Stimulated activated CD8-positive, alpha-beta memory T cell treated with anti-CD3 and anti-CD28 coated beads, Interleukin-4, amount 100 ng/mL, for 4 hours (primary cell): ENCODE measurements at places on chromosomes 1 and 21.

DNA sequence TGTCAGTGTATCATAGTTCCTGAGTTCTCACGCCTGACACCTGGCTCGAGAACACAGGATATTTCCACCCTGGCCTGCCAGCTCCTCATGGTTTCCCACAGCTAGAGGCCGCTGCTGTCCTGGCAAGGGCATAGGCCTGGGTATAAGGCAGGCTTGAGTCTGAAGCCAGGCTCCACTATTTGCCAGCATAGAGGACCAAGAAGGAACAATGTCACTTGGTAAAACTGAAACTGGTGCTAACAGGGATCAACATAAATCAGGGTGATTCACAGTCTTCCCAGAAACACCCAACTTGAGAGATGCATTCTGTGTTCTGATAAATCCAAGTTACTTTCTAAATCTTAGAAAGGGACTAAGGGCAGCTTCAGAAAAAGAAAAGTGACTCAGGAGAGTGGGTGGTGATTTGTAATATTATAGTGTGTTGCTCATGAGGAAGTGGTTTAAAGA lies 6.9 kb upstream of the S100A2 start:
- DNase-seq = no peak

DNA sequence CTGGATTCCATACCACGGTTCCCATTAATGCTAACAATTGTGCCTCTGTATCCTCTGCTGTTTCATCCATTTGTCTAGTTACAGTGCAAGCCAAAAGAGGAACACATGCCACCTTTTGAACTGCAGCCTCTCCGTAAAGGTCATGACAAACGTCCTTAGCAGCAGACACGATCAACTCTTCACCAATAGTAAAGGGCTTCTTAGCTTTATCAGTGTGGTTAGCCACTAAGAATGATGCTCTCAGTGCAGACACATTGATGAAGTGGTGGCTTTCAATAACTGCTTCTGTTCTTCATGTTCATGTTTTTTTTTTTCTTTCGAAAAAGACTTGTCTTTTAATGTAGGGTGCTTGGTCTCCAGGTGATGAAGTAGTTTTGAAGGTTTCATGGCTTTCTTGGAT lies 14.3 kb downstream of the XPR1 start:
- no peak for DNase-seq

DNA sequence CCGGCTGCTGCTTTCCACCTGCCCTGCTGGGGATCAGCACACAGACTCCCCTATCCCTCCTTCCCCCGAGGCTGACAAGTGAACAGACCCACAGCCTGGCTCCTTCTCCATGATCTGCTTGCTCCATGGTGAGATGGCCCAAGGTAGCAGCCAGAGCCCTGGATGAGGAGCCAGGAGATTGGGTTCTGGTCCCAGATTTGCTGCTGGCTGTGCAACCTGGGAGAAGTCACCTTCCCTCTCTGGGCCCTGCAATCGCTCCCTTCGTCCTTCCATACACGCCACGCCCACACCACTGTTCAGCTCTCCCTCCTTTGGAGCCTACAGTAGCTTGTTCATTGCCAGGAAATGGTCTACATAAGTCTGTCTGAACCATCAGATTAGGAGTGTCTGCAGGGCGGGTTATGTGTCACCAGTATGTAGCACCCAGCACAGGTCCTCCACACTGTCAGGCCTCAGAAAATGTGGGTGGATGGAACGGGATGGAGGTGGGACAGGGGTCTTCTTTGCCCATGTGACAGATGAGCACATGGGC lies 9.2 kb upstream of the EPHA8 start:
- no peak for DNase-seq

- no peak for DNase-seq
These were observed 84.6 kb downstream of the LAMC2 start for GRCh38 chr1:183270541-183271141.

DNA sequence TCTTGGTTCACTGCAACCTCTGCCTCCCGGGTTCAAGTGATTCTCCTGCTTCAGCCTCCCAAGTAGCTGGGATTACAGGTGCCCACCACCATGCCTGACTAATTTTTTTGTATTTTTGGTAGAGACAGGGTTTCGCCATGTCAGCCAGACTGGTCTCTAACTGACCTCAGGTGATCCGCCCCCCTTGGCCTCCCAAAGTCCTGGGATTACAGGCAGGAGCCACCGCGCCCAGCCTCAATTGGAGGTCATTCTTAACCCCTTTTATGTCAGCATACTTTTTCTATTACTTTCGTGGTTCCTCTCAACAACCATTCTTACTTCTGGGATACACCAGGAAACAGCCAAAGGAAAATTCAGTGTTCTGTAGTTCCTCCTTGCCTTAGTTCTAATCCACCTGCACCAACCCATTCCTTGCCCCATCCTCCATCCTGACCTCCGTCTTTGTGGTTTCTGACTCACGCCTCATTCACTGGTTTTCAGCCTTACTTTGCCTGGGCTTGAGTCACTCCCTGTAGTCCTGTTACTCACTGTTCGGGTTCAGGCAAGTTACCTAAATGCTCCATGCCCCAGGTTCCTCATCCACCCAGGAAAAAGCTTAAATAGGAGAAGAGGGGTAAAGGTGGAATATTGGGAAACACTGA lies 12.9 kb upstream of the BCL10 start:
- DNase-seq = no peak

GRCh38 chr1:71698186-71698585 lies 584.2 kb downstream of the NEGR1 start:
- no peak for DNase-seq

DNA sequence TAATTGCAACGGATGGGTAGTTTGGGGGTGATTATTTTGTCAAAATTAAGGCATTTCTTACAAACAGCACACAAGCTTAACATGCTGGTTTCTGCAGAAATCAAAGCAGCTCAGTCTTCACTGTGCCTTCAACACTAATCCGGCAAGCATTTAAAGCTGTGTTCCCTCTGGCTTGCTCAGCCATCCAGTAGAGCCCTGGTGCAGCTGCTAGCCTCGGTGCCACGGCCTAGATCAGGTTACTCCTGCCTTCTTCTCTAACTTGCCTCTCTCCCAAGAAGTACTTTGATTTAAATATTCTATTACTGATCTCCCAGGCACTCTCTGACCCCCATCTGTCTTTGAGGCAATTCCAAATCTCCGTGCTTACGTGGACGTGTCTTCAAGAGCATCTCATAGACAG lies 85.6 kb downstream of the GREM2 start:
- no peak for DNase-seq

DNA sequence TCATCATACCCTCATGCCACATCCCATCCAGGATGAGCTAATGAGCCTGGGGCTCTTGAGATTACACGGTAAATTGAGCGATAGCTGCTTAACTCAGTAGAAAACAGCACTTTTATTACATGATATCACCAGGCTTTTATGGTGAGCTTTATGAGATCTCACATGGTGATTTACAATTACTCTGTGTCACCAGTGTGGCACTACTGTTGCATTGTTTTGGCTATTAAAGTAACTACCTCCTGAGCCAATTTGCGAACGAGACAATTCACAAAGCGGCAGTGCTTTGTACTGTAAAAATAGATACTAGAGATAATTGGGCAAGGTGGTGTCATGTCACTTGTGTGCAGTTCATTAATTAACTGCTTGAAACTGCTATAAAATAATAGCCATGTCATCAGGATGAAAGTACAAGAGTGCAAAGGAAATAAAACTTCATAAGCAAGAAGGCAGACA lies 767.7 kb upstream of the ADGRL2 start:
- DNase-seq = no peak

DNA sequence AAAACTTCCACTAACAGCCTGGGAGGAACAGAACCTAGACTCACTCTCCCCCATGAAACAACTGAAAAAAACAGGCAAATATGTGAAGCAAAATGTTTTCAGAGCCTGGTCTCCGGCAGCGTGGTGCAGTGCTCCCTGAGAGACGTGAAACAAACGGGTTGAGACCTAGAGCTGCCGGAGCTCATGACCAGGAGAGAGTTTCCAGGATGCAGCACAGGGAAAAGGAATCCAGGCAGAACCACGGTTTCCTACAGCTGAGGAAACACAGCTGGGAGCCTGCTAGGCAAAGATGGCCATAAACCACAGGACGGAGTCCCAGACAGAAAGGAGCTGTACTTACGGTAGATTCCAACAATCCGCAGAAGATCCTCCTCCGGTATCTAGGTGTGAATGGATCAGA lies 20.2 kb upstream of the SLC19A1 start:
- DNase-seq = no peak

- no peak for DNase-seq
These were observed 42.0 kb downstream of the UBIAD1 start for GRCh38 chr1:11314959-11315358.

- no peak for DNase-seq
These were observed 10.5 kb downstream of the CDKN2C start for GRCh38 chr1:50980505-50980904.

GRCh38 chr1:246383239-246383589 lies 123.9 kb downstream of the SMYD3 start:
- DNase-seq = no peak

DNA sequence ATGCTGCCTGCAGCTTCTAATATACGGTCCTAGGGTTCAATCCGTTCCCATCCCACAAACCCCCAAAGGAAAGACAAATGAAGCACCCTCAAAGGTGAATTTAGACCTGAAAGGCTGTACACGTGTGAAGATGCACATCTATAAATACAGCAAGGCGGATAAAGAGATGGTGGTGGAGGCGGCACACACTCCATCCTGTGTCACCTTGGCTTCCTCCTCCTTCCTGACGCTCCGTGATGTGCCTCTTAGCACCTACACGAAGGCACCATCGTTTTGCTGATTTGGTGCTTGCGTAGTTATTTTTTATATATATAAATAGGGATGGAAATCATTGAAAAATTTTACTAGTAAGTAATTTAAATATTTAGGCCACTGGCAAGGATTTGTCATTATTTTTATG lies 359.4 kb downstream of the NPHP4 start:
- DNase-seq = no peak

DNA sequence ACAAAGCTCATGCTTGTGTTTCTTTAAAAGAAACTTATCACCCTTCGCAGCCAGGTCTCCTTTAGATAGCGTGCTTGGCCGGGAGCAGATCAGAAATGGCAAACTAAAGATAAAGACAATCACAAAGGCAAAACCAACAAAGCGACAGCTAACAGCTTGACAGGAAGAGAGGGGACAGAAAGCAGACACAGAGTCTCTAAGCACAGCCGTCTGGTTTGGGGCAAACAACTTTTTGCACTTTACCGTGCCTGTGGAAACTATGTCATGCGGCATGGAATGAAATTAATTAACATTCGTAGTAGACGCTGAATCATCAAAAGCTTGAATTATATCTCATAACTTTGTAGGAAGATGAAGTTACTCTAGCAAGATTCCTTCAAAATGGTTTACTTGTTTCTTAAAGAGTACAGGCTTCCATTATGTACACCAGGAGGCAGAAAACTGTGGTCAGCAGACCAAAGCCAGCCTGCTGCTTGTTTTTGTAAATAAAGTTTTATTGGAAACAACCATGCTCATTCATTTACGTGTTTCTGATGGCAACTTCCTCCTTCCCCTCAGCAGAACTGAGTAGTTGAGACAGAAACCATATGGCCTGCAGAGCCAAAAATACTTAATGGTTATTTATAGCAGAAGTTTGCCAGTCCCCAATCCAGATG lies 183.2 kb downstream of the KIF26B start:
- DNase-seq = no peak

- no peak for DNase-seq
These were observed 64.7 kb downstream of the SLC35A3 start for GRCh38 chr1:100034470-100034869.
